ENCODE measurements at places on chromosomes 7 and 10.

DNA sequence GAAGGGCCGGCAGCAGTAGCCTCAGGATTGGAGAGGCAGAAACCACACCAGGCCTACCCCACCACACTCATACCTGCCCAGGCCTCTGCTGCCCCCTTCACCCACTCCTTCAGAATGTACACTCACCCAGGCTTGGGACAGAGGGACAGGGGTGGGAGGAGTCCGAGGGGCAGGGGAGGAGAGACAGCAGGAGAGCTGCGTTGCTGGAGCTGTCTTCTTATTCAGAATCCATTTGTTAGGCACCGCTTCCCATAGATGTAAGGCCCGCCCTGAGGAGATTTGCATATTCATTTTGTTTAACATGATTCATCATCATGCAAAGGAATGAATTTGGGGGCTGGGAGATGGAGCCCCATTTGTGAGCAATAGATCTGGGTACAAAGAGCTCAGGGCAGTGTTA lies 156.7 kb downstream of the CDH23 start:
- DNase-seq, result no peak

DNA sequence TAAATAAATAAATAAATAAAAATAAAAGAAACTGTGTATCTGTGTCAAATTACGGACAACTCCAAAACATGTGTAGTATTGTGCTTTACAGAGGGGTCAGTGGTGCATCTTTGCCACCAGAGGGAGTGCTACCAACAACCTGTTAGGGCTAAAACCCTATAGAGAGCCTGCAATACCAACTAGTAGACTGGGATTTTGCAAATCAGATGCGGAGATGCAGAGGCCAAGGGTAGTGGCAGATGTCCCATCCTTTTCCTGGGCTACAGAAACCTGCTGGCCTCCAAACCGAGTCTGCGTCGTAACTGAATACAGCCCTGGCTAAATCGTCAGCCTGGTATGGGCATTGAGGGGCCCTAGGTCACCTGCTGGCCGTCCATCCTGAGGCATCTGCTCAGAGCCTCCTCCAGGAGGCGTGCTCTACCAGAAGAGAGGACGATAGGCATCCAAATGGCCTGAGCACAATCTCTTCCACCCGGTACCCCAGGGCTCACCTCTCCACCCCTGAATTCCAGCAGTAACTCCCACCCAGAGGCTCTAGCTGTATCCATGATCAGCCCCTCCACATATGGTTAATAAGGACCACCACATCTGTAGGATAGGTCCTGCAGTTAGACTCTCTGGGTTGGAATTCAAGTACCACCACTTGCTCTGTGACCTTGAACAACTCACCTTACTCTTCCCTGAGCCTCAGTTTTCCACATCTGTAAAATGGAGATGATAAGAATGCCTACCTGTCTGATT lies 6.2 kb upstream of the RRP12 start:
- DNase-seq, result peak; percentile 79

- DNase-seq, result no peak
These were observed 14.7 kb downstream of the ST7 start for GRCh38 chr7:116967983-116968382.

- peak; percentile 63 for DNase-seq
These were observed 17.3 kb downstream of the MLXIPL start for GRCh38 chr7:73606801-73607691.

- no peak for DNase-seq
These were observed 22.7 kb downstream of the RAMP3 start for GRCh38 chr7:45180084-45180986.

DNA sequence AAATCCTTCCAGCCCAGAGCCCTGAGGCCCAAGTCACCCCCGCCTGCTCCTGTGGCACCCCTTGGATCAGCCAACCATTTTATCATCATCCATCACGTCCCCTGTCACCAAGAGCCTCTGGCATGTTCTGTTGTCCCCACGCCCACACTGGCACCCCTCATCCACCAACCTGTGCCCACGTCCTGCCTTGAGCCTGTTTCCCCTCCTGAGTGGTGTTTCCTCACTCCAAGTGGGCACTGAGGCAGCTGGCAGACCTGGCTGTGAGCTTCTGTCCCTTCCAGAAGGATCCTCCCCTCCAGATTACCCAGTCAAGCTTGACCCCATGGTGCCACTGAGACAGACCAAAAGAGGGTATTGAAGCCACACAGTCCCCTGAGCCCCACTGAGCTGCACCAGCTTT lies 71.4 kb upstream of the ANTXRL start:
- DNase-seq, result no peak

DNA sequence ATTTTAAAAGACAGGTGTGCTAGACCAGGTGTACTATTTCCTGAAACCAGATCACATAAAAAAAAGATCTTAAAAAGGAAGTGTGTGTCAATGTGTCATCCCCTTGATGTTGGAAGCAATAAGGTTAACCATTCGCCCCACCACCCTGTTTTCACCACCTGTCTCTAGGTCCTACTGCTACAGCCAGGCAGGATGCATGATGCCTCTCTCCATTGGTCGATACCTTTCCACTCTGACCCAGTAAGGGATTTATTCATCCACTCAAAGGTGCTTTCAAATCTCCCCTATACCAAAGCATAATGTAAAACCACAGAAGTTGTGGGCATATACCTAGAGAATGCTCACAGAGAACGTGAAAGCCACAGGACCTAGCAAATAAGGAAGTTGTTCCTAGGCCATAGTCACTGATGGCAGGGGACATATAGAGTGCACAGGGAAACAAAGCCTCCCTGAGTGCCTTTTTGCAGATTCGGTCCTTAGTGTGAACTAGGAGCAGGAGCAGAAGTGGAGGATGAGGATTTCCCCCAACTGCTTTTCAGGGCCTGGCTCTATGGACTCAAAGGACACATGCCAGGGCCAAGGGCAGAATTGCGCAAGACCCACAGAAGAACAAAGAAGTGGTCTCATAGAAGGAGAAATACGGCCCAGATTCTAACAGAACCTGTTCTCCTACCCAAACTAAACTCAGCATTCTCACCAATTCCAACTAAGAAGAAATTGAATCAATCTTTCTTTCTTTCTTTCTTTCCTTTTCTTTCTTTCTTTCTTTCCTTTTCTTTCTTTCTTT lies 631.5 kb upstream of the NRP1 start:
- DNase-seq, result no peak

DNA sequence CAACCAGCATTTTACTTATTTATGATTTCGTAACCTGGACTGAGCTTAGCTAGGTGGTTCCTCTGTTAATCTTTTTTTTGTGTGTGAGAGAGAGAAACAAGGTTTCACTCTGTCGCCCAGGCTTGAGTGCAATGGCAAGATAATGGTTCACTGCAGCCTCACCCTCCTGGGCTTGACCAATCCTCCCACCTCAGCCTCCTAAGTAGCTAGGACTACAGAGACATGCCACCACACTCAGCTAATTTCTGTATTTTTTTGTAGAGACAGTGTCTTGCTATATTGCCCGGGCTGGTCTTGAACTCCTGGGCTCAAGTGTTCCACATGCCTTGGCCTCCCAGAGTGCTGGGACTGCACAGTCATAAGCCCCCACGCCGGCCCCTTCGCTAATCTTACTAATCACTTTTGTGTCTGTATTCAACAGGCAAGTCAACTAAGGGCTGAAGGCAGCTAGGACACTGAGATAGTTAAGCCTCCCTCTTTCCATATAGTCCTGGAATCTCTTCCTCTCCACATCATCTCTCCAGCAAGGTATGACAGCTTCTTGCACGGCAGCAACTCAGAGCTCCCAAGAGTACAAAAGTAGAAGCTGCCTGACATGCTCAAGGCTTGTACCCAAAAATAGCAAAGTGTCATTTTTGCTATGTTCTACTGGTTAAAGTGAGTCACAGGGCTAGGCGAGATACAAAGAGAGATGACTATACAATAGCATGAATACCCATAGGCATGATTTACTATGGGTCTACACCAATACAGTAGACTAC lies 11.3 kb downstream of the KMT2C start:
- DNase-seq, result no peak

- no peak for DNase-seq
These were observed 15.1 kb upstream of the CRYGN start for GRCh38 chr7:151454932-151455530.

DNA sequence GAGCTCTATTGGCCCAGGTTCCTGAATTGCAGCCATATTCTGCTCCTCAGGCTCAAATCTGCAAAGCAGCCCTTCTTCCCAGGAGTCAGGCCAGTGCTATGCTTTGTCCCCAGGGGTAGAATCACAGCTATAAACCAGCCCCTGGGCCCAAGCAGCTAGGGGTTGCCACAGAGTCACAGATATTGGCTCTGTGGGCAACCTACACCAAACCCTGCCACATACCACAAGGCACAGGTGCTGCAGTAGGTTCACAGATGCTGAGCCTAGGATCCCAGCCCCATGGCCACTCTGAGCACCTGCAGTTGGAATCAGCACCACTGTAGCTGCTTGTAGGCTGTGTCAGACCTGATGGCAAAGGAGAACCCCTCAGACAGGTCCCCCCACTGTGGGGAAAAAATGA lies 43.1 kb upstream of the CAMK2B start:
- DNase-seq, result no peak

GRCh38 chr7:68752485-68753178 lies 845.6 kb upstream of the AUTS2 start:
- DNase-seq, result no peak

DNA sequence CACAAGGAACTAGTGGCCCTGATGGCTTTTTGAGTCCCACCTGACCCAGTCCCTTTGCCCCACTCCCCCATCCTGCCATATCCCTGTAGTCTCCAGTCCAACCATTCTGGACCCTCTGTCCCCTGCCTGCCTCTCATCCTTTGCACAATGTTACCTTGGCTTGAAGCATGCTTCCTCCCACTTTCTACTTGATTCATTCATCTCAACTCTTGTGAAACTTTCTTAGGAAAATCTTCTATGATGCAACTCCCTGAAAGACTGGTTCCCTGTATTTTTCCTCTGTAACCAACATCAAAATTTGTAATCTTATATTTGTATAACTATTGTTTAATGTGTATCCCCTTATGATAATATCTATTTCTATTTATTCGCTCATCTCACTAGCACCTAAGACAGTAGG lies 151.5 kb downstream of the LRRTM3 start:
- DNase-seq, result no peak

DNA sequence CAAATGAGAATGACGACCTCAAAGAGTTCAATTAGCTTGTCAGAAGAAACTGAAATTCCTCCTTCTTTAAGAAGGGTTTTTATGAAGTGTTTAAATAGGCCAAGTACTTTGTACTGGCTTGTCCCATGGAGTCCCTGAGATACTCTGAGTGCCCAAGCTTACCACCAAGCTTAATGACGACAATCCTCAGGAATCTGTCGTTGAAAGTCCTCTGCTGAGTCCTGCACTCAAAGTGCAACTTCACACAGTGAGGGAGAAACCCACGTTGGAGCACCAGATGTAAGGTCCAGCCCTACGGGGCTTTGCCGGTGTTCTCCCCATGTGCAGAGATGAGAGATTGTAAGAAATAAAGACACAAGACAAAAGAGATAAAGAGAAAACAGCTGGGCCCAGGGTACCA lies 42.8 kb upstream of the AKR1C2 start:
- no peak for DNase-seq

- DNase-seq, result peak; percentile 97
These were observed at the start of gene AIFM2 for GRCh38 chr10:70132098-70133029. AIFM2 (minus strand) TSS chr10:70132825; CDS start chr10:70124084, 8,741 bp downstream.

DNA sequence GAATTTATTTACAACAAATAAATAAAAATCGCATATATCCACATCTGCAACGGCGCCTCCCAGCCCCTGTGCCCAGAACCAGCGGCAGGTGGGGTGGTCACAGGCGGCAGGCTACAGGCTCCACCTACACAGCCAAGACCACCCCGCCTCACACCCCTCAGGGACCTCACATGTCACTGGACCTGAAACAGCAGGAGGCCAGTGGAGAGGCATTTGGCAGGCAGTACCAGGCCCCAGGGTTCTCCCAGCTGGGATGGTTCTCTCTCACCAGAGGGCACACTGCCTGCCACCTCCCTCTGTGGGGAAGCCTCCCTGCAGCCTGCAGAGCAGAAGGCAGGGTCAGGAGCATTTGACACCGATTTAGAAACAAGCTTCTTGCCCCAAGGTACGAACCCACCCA lies 81.5 kb downstream of the MAD1L1 start:
- peak; percentile 54 for DNase-seq

DNA sequence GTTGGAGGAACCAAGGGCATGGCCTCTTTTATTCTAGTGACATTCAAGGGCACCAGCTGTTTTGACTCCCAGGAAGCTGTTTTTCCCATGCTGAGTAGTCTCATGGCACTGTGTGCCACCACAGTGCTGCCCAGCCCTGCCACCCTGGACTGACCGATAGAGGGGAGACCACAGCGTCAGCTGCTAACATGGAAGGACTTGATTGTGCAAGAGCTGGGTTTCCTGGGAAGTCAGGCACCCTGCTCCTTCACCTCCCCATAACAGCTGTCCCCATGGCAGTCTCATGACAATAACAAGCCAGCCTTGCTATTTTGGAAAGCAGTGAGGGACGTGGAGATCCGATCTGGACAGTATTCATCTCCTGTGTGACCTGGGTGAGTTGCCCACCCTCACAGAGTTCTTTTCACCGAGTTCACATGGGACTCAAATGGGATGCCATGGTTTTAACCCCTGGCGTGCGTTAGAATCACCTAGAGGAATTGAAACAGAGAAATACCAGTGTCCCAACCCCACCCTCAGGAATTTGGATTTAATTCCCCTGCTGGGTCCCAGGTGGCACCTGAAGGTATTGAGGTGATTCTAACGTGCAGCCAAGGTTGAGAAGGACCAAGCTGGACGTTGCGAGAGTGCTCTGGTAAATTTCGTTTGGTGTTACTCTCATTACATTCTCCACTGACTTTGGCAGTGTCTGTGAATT lies 174.8 kb downstream of the CELF2 start:
- no peak for DNase-seq

DNA sequence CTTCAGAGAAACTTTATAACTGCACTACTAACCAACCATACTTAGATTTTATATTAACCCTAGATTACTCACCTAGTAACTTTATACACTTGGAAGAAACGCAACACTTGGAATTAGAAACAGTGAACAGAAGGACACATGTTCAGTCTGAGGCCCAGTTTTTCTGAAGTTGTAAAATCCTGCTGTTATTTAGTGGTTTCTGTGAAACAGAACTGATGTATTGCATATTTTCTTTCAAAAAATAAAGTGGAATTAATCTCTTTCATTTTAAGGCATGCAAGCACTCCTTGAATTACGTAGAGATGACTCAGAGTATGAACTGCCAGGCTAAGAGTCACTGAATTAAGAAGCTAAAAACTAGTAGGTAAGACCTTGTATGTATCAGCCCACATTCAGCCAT lies 215.8 kb downstream of the SKAP2 start:
- peak; percentile 58 for DNase-seq

DNA sequence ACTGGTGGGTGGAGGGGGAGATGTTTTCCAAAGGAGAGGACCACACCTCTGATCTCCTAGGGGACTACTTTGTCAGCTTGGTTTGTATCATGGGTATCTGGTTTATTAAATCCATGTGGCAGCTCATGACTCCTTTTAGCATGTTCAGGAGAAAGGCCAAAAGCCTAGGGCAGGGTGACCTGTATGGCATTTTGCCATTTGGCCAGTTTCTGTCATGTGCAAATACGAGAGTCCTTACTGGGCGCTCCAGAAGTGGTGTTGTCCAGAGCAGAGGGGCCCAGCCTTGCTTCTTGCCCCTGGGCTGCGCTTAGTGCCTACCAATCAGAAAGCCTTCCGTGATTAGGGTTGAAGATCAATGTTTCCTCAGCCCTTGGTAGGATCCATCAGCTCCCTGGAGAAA lies 31.0 kb downstream of the ADRA2A start:
- DNase-seq, result no peak

GRCh38 chr10:88343761-88344484 lies 239.2 kb downstream of the RNLS start:
- no peak for DNase-seq
